ENCODE measurements at places on chromosomes 3 and 15.

GRCh38 chr15:64781299-64781698, 5.9 kb upstream of the RBPMS2 start:
- no peak for DNase-seq

DNA sequence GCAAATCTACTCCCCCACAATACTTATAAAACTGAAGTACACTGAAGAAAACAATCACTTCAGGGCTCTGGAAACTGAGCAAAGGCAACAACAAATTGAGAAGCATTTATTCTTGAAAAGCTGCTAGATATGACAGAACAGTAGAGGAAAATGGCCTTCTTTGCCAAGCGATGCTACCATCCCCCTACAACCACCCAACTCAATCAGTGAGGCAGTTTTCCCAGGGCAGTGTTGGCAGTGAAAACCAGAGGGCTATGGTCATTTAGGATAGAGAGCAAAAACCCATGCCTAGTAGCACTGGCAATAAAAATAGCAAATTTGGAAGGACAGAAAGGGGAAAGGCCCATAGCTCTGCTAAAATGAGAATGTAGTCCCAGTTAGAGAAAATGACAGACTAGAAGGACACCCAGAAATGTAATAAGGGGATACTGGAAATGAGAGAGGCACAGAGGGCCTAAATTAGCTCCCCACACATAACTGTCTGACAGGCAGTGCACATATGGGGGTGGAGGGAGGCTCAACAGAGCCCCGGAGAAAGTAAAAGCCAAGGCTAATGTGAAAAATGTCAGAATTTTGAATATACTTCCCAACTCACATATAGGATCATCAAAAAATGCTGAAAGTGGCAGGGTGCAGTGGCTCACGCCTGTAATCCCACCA, 143.5 kb downstream of the GSK3B start:
- no peak for DNase-seq

GRCh38 chr15:68502398-68502901, 70.5 kb upstream of the ITGA11 start:
- DNase-seq: no peak

DNA sequence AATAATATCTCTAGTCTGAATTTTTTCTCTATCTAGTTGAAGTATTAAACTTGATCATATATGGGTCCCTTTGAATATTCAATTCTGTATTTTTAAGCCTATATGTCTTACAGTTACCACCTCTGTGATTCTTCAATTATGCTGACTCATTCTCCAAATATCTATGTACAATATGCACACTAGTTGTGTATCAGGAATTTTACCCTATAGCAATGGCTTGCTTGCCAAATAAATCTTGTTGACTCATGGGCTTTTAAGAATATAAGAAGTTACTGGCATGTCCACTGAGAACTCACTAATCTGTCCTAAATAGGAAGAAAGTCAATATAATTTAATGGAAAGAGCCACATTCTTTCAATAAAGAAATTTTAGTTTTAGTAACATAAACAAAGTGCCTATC, 656.3 kb downstream of the RBMS3 start:
- DNase-seq: no peak

DNA sequence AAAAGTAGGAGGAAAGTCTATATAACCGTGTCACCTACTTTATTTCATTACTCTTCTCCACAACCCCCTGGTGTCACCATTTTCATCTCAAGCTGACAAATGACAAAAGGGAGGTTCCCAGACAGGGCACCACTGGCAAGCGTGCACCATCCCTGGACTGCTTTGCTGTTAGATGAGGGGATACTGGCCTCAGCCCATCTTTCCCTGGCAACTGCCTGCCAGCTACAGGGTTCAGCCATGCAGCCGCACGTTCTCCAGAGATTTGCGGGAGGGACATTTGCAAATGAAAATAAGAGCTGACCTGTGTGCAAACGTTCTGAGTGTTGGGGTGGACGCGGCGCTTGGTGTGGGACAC, 660 bp downstream of the UROC1 start:
- DNase-seq: no peak

DNA sequence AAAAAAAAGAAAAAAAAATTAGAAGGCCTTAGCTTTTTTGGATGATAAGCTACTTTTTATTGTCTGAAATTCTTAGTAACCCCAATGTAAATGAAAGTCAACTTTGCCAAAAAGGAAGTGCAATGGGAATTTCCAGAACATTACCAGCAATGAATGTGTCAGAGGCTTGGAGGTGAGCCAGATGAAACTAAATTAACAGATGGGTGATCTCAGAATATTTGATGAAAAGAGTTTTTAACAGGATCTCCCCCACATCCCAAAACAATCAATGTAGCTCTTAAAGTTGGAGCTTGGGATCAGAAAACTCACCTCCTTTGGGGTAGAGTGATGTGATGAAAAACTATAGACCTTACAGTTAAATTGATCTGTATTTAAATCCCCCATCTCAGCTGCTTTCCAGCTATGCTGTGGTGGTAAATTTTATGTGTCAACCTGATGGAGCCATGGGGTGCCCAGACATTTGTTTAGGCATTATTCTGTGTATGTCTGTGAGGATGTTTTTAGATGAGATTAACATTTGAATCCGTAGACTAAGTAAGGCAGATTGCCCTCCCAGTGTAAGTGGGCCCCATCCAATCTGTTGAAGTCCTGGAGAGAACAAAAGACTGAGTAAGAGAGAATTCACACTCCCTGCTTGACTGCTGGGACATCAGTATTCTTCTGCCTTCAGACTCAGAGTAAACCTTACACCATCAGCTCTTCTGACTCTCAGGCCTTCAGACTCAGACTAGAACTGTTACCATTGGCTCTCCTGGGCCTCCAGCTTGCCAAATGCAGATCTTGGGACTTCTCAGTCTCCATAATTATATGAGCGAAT, 84.3 kb upstream of the TNFSF10 start:
- no peak for DNase-seq

GRCh38 chr3:188608401-188608800, 454.4 kb downstream of the LPP start:
- no peak for DNase-seq

GRCh38 chr3:98532275-98532637, 478 bp downstream of the GPR15 start:
- DNase-seq: no peak

Data from stimulated activated CD4-positive, alpha-beta T cell treated with anti-CD3 and anti-CD28 coated beads, TNF-alpha, amount 100 ng/mL, for 1 hour (primary cell).